ENCODE measurements at places on chromosomes 12 and 14.
A peak's percentile ranks its signal among the peaks of the same experiment; 100 is the strongest.

- no peak for DNase-seq
Observed at GRCh38 chr12:63955831-63956666, 111.5 kb downstream of the SRGAP1 start.

- DNase-seq: no peak
Observed at GRCh38 chr12:116990971-116991966, 80.5 kb downstream of the FBXW8 start.

GRCh38 chr12:12791756-12792369, 6.4 kb downstream of the APOLD1 start:
- no peak for DNase-seq

- DNase-seq: no peak
Observed at GRCh38 chr12:97194546-97194945, 268.1 kb upstream of the RMST start.

DNA sequence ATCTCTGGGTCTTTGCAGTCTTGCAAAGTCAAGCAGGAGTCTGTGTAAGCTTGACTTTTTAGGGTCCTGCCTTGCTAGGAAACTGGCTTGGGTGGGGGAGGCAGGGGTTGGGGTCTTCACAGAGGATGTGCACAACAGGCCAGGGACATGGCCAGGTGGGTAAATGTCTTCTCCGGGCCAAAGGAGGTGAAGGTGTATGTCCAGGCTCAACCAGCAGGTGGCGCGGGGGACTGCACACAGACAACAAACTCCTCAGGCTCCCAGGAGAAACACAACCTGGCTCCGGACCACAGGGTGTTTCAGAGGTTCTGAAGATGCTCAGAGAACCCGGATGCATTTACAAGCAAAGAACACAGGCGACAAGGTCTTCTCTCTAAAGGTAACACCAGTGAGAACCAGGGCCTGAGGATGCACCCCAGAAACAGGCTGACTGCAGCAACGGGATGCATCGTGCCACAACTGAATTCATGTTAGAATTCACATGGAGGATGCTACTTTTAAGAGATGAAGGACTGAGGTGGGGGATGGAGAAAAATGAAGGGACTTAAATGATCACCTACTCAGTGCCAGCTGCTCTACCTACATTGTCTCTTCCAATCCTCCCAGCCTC, 56.0 kb downstream of the PLEKHG3 start:
- peak; percentile 68 for DNase-seq

- peak; percentile 13 for DNase-seq
Observed at GRCh38 chr12:90854136-90854689, 100.8 kb downstream of the CCER1 start.

DNA sequence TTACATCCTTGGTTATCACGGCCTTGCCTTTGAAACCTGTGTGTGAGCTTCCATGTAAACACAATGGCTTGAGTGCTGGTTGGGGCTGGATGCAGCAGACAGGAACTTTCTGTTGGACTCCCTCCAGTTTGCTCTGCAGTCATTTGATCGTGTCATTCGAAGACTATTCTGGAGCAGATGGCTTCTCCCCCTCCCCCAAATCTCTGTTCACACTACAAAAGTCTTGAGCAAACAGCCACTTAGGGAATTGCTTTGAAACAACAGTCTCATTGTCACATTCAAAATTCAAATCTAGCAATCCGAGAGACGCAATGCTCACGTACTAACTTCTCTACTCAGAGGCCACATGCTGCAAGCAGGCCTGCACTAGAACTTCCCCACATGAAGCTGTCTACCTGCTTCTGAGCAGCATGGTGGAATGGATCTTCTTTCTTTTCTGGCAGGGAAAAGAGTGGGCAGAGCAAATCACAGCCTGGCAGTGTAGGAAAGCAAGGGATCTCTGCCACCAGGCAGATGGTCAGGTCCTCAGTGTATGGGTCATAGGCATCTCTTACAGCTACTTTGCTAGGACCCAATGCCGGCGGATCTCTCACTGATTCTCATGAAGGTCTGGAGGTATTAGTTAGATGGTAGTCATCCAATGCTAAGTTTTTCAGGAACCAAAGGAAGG, 214.2 kb downstream of the PPM1H start:
- DNase-seq: no peak

GRCh38 chr12:47711448-47711847, 5.6 kb upstream of the RPAP3 start:
- DNase-seq: no peak

DNA sequence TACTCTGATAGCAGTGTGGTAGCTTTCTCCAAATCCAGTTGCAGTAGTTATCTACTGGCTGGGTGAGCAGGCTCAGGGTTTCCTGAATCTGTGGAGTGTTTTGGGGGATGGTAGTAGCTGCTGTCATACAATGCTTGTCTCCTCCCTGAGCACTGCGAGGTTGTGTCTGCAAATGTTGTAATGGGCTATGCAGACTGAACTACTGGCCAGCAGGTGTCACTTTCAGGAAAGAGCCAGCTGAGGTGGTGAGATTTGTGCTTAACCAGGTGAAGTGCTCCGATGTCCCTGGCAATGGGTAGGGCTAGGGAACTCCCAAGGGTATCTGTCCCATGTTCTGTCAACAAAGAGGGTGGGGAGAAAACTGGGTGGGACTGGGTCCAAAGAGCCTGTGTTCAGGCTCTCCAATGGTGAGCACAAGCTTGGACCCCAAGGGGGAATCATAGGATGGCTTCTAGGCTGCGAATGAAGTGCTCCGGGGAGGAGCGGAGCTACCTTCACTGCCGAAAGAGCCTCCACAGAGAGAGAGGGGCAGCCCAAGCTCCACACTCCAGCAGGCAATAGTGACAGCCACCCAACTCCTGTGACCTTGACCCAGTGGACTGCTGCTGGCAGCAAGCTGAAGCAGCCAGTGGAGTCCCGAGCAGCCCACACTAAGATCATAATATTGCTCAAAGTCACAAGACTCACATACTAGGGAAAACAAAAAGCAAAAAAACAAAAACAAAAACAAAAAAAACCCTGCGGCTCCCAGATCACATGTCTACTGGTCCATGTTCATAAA, 1324.0 kb upstream of the USP15 start:
- DNase-seq: no peak

DNA sequence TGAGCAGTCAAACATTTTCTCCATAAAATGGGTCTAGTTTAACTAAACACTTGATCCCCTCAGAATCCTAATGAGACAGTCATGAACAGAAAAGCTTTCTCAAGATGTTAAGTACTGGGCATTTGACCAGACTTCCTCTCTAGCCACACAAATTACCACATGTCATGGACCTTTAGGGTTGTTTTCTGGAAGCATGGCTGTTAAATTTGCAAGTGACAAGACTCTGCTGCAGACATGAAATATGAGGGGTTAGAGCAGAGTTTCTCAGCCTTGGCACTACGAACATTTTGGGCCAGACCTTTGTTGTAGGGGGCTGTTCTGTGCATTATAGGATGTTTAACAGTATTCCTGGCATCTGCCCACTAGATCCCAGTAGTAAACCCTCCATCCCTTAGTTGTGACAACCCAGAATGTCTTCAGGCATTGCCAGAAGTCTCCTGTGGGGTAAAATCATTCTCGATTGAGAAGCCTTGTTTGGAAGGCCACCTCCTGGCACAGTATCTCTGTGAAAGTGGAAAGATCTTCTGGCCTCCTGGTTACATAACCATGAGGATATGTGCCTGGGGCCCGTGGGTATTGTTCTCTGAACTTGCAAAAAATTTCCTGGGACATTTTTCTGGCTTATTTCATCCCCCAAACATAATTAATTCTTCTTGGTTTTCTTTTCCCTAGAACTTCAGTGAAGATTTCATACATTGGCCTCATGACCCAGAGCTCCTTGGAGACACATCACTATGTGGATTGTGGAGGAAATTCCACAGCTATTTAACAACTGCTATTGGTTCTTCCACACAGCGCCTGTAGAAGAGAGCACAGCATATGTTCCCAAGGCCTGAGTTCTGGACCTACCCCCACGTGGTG, 4.3 kb downstream of the TMEM106C start:
- no peak for DNase-seq

DNA sequence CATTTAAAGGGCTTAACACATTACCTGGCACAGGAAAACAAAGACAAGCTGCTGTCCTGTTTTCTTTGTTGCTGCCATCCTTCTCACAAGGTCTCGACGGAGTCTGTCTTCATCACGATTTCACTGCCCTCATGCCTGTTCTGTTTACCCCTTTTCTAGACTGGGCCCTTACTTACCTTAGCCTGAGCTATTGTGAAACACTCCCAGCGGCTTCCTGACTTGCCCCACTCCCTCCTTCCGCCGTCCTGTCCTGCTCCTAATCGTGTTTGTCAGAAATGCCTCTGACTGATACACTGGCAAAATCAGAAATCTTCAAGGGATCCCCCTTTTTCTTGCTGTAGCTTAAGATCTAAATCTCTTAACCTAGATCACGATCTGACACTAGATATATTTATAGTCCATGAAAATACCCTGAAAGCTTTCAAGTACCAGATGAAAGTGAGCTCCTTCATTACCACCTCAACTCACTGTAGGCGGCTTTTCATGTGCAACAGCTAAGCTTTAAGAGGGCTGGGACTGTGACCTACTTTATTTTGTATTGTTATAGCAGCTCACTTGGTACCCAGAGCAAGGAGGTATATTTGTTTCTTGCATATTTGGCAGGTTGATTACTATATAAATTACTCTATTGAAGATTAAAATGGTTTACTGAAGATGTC, 32.1 kb downstream of the TECPR2 start:
- no peak for DNase-seq

DNA sequence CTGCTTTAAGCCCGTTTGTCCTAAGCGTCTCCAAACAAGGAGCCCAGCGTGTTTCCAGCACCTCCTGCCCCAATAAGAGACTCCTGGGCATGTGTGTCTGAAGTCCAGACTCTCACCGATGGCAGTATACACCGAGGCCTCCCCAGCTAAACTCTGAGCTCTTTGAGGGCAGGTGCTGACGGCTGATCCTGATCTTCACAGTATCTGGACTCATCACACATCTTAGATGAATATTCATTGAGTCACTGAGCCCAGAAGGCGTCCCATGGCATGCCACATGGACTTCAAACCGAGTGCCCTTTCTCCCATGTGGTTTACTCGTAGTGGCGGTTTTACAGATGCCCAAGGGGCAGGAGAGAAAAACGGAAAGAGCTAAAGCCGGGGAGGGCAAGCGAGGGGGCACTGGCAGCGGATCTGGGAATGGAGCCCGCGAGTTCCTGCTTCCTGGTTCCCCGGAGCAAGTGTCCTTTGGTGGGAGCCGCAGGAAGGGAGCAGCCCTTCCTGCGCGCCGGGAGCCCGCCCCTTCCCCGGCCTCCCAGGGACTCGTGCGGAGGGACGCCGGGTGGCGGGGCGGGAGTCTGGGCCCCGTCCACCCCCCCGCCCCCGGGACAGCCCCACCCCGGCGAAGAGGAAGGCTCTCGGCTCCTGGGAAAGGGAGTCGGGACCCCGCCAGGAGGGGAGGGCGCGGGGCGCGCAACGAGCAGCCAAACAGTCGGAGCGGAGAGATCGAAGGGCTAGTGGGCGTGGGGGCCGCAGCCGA, 585 bp upstream of the TEAD4 start:
- no peak for DNase-seq

- DNase-seq: no peak
Observed at GRCh38 chr14:24238527-24239037, 3.8 kb downstream of the TINF2 start.

DNA sequence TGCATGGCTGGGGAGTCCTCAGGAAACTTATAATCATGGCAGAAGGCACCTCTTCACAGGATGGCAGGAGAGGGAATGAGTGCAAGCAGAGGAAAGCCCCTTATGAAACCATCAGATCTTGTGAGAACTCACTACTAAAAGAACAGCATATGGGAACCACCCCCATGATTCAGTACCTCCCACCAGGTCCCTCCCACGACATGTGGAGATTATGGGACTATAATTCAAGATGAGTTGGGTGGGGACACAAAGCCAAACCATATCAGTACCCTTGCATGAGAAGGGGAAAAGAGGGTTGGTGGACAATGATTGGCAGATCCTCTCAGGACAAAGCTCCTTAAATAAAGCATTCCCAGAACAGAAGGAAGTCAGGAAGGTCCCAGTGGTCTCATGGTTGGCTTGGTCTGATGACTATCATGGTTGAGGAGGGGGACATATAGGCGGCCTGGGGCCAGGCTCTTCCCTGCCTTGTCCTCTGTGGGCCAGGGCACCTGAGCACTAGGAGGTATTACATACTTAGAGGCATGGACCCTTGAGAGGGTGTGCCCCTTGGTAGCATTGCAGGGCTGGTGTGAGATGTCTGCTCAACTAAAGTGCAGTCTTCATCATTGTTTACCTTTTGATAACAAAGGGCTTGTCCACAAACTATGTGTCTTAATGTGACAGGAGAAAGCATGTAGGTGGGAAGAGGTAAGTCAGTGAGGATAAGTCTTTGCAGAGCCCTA, 22.2 kb downstream of the HSD17B6 start:
- DNase-seq: no peak

- no peak for DNase-seq
Observed at GRCh38 chr12:50086148-50086547, 1.0 kb downstream of the SMARCD1 start.

GRCh38 chr14:24943024-24943423, 106.9 kb downstream of the STXBP6 start:
- DNase-seq: no peak

DNA sequence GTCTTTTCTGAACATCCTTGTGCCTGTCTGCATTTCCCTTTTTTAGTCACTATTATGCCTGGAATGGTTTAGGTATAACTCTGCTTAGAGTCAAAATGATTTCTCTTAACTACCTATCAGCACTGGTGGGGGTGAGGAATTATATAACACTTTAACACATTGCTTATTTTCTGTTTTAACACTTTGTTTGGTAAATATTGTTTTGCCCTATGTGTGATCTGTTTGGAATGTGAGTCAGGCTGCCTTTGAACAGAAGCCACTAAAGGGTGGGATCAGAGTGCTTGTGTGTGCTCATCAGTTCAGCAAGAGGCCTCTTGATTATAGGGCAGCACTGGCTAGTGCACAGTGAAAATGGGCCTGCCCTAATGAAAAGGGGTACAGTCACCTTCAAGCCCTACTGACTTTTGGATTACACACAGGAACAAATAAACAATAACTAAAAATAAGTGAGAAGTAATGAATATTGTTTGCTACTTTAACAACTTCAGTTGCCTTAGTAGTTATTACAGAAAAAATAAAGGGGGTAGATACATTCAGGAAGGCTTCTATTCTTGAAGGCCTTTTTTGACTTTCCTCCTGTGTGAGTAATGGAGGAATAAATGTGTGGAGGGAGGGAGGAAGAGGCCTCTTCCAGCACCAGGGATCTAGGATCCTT, 23.2 kb downstream of the NGDN start:
- DNase-seq: no peak

GRCh38 chr12:117097159-117097558, 2.1 kb downstream of the TESC start:
- no peak for DNase-seq

- DNase-seq: no peak
Observed at GRCh38 chr14:103104389-103104653, 9.8 kb downstream of the EXOC3L4 start.

GRCh38 chr14:27327095-27327494, 729.3 kb upstream of the NOVA1 start:
- no peak for DNase-seq
